ENCODE measurements at places on chromosomes 7 and 10.

DNA sequence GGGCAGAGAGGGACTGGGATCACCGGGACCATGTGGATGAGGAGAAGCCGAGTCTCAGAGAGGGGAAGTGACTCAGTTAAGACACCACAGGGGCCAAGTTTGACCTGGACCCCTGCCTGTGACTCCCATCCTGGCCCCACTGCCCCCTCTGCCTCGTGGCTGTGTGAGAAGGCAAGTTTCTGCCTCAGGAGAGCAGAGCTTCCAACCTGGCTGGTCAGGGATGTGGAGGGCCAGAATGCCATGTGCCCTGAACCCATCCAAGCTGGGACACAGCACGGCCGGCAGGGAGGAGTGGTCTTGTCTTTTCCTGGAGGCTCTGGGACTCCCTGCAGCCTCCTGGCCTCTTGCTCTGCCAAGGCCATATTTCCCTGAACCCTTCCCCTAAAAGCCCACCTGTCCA is 19.5 kb downstream of the WDFY4 start:
- no peak for DNase-seq

- DNase-seq = peak; percentile 69
These were observed 292.5 kb upstream of the FZD8 start for GRCh38 chr10:35934642-35934995.

DNA sequence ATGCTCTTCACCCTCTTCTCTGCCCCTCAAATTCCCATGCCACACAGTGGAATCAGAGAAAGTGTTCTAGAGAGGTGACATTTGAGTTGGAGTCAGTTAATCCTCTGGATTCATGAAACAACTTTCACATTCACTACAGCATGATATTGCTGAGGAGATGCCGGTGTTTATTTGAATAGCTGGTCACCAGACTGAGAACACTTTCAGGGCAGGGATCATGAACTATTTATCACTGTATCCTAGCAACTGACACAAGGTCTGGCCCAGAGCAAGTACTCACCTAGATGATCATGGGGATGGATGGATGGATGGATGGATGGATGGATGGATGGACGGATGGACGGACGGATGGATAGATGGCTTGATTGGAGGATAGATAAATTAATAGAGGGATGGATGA is 116.7 kb upstream of the ZMIZ1 start:
- DNase-seq = no peak

DNA sequence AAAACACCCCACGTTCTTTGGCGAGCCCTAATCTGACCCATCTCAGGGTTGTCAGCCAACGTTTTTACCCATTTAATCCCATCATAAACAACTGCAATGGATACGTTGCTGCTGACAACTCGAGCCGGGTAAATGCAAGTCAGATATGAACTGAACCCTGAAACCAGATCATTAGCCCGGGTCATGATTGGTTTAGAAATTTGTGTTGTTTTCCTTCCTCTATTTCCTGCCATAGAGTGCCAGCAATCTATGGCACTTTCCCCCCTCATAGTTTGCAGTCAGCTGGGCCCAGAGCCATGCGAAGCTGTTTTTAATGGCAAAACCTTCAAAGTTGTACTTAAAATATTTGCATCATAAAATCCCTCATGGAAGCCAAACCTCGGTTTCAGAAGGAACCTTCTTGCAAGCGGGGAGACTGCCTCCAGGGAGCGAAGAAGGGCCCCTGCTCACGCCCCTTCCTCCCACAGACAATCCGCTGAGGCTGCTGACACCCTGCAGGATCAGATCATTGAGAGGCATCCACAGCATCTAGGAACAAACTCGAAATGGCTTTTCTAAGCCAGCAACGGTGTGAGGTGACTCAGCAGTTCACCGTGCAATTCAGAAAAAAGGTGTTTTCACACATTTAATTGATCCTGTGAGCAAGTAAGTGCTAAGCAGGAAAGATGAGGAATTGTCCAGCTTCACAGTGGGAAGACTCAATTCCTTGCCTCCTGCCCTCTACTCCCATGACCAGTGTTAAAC is 710.1 kb downstream of the PARD3 start:
- no peak for DNase-seq

DNA sequence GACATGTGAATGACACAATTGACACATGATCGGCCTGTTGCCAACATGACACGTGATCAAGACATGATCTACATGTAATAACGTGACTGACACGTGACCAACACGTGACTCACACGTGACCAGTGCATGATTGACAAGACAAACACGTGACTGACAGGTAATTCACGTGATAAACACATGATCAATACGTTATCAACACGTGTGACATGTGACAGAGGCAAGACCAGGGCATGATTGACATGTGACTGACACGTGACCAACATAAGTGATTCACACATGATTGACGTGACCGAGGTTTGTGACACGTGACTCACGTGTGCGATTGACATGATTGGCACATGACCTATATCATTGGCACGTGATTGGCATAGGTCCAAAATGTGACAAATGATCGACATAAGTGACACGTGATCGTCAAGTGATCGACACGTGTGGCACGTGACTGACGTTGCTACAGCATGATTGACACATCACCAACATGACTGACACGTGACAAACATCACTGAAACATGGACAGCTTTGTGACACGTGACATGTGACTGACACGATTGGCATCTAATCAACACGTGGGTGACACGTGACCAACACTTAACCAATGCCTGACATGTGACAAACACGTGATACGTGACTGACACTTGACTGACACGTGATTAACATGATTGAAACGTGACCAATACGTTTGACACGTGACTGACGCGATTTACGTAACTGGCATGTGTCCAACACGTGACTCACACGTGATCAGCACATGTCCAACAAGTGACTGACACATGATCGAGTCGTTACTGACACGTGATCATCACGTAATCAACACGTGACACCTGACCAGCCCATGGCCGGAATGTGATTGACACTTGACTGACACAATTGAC is 23.0 kb downstream of the CRPPA start:
- DNase-seq = no peak

DNA sequence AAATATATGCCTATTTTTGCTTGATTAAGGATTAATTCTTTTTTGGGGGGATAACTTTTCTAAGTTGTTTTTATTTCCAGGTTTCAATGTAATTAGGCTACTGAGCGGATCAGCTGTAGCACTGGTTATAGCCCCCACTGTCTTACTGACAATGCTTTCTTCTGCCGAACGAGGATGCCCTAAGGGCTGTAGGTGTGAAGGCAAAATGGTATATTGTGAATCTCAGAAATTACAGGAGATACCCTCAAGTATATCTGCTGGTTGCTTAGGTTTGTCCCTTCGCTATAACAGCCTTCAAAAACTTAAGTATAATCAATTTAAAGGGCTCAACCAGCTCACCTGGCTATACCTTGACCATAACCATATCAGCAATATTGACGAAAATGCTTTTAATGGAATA is 1.0 kb downstream of the LRRTM3 start:
- no peak for DNase-seq

- no peak for DNase-seq
These were observed 25.4 kb downstream of the CFTR start for GRCh38 chr7:117505238-117505637.

DNA sequence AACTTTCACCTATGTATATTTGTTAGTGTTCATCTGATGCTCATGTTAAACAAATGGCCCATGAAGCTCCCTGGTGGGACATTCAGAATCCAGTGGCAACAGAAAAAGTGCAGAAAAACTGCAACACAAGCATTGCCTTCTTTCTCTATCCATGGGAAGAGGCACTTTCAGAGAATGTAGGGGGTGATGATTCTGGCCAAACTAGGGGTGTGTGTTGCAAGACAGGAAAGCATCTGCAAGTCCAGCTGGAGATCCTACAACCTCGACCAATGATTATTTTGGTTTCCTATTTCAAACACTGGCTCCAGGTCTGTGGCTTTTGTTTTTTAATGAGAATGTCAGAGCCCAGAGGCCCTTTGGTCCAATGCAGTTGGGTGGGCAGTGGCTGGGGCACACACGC is 198.7 kb downstream of the CXCL12 start:
- no peak for DNase-seq

DNA sequence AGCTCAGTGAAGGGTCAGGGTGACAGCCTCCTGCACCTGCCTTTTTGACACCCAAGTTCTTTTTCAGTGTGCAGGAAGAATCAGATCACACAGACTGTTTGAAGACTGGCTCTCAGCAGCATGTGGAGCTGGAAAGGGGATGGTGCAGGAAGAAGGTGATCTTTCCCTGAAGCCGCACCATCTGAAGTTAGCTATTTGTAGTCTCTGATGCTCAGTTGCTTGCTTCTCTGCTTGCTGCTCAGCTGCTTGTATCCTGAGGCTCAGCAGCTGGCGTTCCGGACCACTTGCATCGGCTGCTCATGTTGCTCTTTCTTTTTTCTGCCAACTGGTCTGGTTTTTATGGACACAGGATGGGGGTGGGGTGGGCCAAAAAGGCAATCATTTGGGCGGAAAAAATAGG is 15.8 kb upstream of the DNMBP start:
- peak; percentile 78 for DNase-seq

DNA sequence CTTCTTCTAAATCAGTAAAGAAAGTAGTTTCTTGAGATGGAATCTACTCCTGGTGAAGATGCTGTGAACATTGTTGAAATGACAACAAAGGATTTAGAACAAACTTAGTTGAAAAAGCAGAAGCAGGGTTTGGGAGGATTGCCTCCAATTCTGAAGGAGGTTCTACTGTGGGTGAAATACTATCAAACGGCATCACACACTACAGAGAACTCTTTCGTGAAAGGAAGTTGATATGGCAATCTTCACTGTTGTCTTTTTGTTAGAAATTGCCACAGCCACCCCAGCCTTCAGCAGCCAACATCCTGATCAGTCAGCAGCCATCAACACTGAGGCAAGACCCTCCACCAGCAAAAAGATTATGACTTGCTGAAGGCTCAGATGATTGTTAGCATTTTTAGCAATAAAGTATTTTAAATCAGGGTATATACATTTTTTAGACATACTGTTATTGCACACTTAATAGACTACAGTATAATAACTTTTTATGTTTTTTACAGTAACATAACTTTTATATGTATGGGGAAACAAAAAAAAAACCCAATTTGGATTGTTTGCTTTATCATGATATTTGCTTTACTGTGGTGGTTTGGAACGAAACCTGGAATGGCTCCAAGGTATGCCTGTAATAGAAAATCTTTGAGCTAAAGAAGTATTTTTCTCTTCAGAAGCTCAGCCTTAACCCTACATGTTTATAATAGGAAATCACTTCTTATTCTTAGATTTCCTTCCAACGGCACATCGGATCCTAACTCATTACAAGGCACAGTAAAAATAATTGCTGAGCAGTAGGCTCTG is 257.3 kb downstream of the LRMDA start:
- DNase-seq = no peak

DNA sequence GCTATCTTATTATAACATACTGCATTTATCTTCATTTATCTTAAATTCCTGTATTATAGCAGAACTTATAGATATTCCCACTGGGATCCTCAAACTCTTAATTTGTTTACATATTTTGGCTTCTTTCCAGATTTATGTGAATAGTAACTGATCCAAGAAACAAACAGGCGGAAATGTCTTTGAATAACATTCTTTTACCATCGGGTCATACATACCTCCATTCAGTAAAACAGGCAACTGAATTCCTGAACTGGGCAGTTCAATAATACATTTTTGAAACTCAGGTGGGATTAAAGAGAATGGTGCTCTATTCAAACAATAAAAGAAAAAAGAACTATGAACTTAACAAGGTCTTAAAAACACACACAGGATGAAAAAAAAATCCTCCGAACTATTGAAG is 337.4 kb downstream of the CRPPA start:
- DNase-seq = no peak

DNA sequence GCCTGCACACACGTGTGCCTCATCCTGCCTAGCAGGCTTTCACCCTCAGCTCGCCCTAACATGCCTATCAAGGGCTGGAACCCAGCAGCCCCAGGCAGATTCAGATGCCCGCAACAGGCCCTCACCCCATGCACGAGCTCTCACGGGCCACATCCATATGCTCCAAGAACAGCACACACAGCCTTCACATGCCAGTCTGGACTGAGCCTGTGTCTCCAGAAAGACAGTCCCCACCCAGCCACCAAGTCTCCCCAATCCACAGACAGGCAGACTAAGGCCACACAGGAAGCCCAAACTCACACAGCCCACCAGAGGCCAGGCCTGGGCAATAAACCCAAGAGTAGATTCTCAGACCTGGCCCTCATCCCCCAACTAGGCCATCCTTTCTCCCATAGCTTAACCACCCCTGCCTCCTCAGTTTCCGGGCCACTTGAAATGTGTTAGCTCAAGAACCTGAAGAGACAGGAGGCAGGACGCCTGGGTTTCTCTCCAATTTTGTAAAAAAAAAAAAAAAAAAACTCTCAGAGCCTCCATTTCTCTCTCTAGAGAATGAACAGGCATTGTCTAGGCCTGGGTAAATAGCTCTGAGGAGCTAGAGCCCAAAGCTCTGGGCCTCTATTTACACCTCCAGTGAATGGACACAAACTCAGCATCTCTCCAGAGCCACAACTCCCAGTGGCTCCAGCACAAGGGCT is 6.8 kb downstream of the LDB1 start:
- DNase-seq = no peak

- no peak for DNase-seq
These were observed 70.1 kb upstream of the RAB11FIP2 start for GRCh38 chr10:118116715-118117449.

GRCh38 chr7:147804032-147804431 is 786.5 kb upstream of the C7orf33 start:
- DNase-seq = no peak

GRCh38 chr10:123148414-123149161 is 652 bp downstream of the HMX2 start:
- DNase-seq = no peak
